Umbilical cord (tissue), 2 donors: ENCODE measurements at places on chromosomes 3 and 15. TPM values are rescaled to one million over a fixed set of nuclear protein-coding genes. Genes with fewer than 3 reads are reported as not detected.

Gene AEN
- 18.1 TPM for total RNA-seq

Gene THPO
- not detected for total RNA-seq

Gene EPHA3
- 5.5 TPM for total RNA-seq

Gene FRMD4B
- total RNA-seq, result 29.4 TPM

Gene TMEM62
- 75.8 TPM for total RNA-seq
